Frontal cortex (tissue), 4 donors: ENCODE measurements at places on chromosomes 5 and 9.

DNA sequence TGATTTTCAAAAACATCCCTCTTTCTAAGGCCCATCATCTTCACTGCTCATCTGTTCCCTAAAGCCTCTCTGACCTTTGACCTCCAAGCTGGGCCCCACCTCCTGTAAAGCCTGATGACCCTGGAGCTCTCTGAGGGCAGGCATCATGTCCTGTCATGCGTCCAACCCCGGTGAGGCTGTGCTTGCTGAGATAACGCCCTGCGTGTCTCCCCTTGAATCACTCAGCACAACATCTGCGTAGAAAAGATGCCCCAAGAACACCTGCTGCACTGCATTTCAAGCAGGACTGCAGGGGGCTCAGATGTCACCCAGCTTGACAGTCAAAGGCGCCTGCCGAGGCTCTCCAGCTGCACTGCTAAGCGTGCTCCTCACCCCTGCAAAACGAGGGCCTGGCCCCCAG is 78.0 kb downstream of the OTULIN start:
- DNase-seq = no peak

DNA sequence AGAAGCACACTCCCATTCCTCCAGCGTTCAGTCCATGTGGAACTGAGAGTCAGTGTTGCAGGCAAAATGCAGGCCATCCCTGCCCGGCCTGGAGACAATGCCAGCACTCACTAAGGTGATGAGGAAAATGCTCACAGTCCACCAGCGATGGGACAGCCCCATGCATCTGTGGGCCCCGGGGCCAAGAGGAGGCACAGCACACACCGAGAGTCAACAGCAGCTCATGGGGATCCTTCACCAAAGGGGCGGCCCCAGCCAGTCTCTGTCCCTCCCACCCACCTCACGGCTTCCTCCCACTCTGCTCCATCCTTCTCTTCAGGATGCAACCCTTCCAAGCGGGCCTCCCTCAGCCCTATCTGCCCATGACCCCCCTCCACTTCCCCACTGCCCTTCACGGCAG is 6.2 kb downstream of the SEMA4D start:
- DNase-seq = no peak

DNA sequence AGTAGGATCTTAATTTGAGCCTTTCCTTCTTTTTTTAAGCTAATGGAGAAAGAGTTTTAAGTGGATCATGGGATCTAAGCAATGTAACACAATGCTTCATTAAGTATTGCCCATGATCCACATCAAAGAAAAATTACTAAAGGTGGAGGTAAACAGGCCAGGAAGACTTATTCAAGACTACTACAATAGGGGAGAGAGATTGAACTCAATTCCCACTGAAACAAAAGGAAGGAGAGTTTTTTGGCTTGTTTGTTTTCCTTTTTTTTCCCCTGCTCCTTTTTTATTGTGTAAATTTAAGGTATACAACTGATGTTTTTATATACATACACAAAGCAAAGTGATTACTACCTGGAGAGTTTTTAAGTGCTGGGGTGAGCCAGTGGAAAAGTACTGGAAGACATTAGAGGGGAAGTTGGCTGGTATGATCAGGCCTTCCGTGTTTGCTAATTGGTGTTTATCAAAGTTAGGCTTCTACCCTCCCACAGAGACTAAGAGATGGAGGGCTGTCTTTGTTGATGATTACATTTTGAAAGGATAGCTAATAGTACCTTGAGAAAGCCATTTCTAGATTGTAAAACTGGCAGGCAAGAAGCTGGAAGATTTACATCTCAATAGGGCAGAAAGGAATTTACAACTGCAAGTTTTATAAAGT is 262.7 kb downstream of the CHSY3 start:
- no peak for DNase-seq

- DNase-seq = no peak
Observed at GRCh38 chr9:136182850-136183422, 22.0 kb downstream of the LHX3 start.

- no peak for DNase-seq
Observed at GRCh38 chr9:98316445-98317133, 61.1 kb upstream of the TBC1D2 start.

GRCh38 chr5:150624334-150625163 is 15.9 kb upstream of the SYNPO start:
- DNase-seq = peak; percentile 75

DNA sequence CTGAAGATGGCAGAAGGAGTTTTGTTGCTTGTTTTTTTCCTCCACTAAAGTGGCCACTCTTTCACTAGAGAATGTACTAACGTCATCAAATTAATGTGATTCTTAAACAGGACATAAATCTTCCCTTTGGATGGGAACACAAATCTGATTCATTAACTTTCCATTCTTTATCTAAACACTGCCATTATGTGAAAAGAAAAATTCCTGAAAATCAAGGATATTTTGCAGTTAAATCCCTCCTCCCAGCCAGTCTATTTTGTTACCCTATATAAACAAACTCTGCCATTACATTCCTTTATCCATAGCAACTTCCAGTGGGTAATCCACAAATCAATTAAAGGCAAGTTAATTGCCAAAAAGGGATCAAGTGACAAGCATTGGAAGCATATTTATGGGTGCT is 546.5 kb downstream of the PDE4D start:
- DNase-seq = no peak

GRCh38 chr9:994005-994404 is 17.6 kb downstream of the DMRT3 start:
- DNase-seq = no peak

- DNase-seq = no peak
Observed at GRCh38 chr5:2579126-2579525, 172.4 kb downstream of the IRX2 start.

GRCh38 chr5:150321211-150321610 is 18.5 kb upstream of the ARSI start:
- no peak for DNase-seq

DNA sequence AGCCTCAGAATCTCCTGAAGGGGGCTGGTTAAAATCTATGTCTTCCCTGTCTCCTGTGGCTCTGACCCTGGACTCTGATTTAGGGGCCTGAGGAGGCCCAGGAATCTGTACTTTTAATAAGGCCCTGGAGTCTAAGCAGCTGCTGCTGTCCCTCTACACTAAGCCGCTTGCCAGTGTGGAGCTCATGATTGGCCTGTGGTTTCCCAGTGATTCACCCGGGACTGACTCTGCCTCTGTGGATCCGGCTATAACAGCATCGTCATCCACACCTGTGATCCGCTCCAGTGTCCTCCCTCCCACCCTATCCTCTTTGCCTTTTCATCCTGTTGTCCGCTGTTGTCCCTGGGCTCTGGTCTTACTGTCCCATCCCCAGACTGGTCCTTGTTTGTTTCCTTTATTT is 3.7 kb downstream of the SLC31A2 start:
- DNase-seq = no peak
